ENCODE measurements at places on chromosomes 5 and 9.

DNA sequence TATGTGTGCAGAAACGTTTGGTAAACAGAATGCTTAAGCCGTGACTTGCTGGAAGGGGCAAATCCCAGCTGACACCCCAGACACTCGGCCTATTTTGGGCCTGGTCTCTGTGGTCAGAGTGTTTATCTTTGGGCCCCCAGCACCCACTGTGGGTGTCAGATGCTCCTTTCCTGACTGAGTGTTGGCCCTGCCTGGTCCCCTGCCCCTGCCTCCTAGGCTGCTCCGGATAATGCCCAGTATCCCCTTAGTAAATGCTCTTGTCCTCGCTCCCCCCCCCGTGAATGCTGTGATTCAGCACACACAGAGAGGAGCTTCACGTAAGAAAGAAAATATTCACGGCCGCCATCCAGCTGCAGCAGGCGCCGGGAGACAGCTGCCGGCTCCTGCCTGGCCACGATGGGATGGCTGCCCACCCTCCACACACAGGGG is 11.3 kb upstream of the ANGPTL2 start:
- DNase-seq: peak; percentile 84

GRCh38 chr9:14939378-14939777 is 29.1 kb upstream of the FREM1 start:
- no peak for DNase-seq

DNA sequence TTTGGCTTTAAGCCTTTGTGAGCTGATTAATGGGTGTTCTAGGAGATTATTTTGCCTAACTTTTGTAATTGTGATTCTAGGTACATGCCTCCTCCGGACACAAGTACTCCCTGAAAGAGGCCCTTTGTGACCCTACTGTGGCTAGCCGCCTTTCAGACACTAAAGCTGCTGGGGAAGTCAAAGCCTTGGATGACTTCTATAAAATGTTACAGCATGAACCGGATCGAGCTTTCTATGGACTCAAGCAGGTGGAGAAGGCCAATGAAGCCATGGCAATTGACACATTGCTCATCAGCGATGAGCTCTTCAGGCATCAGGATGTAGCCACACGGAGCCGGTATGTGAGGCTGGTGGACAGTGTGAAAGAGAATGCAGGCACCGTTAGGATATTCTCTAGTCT is 13.6 kb downstream of the ITGA1 start:
- peak; percentile 51 for DNase-seq

DNA sequence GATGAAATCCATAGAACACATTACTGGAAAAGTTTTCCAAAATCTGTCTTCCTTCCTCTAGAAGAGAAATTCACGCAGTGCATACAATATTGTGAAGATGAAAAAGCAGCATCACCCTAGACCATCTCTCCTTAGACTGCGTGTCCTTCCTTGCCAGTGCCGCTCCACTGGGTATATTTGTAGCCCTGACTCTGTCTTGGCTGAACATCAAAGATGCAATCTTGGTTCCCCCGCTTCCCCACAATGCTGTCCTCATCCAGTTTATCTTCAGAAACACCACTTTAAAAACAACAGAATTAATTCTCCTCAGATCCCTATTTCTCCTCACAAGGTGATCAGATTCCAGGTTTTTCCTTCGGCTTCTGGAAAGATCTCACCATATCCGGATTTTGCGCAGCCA is 53.9 kb downstream of the ROR2 start:
- DNase-seq: no peak

DNA sequence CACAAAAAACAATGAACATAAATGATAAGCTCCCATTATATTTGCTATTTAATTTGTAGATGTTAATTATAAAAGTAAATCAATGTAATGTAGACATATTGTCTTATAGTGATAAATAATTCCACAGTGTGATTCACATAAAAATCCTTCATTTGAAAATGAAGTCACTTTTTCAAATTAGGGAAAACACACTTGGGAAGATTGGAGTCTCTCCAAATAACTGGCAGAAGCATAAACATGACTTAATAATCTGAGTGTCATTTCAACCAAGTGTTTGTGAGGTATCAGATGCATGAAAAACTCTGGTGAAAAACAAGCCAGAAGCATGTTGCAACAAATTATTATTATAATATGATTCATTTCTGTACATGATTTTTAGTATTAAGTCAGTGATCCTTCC is 102.2 kb downstream of the CETN3 start:
- no peak for DNase-seq

GRCh38 chr5:142904416-142904815 is 134.2 kb downstream of the ARHGAP26 start:
- DNase-seq: peak; percentile 18

DNA sequence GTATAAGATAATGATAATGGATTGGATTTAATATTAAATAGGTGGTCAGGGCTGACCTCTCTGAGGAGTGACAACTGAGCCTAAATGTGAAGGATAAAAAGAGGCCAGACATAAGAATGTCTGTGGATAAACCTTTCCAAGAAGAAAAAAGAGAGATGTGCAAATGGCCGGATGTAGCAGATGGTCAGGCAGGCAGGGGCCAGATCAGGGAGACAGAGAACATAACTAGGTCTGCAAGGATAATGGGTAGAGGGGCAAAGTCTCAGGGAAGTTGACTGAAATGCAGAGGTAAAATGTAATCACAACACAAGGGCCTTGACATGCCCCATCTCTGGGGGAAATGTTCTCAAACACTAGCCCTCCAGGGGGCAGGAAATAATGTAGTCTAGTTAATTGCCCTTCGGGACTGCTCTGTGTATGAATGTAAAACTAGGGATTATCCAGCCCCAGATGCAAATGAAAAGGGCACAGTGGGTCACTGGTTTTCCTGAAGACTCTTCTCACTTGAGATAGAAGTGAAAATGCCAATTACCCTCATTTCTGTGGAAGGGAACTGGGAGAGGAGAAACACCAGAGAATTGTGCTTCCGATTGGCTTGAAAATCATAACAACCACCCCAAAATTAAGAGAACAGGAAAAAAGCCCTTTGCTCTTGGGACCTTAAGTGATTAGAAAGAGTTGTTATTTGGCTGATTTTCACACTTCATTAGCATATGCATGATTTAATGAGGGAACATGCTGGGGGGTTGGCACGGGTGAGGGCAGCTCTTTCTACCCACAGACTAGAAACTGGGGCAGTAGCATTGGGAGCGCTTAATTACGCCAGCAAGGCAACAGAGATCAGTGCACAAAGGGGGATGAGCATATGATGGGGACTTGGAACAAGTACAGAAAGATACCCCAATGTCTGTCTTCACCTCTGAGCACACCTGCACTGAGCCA is 88.6 kb downstream of the PPP2R2B start:
- no peak for DNase-seq

DNA sequence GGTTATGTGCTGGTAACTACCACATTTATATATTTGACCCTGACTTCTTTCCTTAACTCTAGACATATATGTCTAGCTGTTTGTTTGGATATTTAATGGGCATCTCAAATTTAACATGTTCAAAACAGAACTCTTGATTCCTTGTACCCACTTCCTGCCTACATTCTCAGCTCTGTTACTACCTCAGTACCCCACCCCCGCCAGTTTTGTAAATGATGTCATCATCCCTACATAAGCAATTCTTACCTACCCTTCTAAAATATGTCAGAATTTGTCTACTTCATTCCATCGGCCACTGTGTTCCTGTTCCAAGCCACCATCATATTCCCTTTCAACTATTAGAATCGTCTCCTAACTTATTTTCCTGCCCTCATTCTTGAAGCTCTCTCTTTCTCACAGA is 4.8 kb downstream of the RAD50 start:
- DNase-seq: peak; percentile 46

- DNase-seq: no peak
Observed at GRCh38 chr5:108251350-108251749, 130.5 kb downstream of the FBXL17 start.

GRCh38 chr9:94086486-94087345 is 2.5 kb downstream of the PTPDC1 start:
- DNase-seq: peak; percentile 78

GRCh38 chr9:136578915-136579649 is 33.2 kb upstream of the NOTCH1 start:
- no peak for DNase-seq

DNA sequence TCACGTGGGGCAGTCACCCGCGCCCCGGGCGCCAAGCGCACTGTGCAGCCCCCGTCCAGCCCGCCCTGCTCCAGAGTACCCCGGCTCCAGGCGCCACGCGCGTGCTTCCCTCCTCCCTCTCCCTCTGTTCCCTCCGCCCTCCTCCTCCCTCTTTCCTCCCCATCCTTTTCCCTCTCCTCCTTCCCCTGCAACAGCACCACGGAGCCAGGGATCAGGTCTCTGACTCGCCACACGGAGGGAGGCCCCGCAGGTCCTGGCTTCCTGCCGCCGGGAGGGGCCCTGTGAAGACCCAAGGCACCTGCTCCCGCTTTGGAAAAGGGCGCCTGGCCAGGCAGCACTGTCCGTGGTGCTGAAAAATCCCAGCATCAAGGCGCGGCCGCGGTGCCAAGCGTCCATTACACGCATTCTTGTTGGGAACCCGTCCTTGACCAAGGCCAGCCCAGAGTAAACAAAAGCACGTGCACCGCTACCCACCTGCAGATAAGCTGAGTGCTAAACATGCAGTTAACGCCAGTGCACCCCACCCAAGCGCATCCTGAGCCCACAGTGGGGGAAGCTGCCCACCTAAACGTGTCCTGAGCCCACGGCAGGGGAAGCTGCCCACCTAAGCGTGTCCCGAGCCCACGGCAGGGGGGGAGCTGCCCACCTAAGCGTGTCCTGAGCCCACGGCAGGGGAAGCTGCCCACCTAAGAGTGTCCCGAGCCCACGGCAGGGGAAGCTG is 21.7 kb downstream of the SLC6A18 start:
- no peak for DNase-seq

- no peak for DNase-seq
Observed at GRCh38 chr5:150860246-150860821, 14.0 kb downstream of the IRGM start.

- DNase-seq: no peak
Observed at GRCh38 chr5:159781626-159782157, 134.6 kb upstream of the ADRA1B start.

- no peak for DNase-seq
Observed at GRCh38 chr5:177995691-177996595, at the start of gene PROP1. Gene PROP1, minus strand, starts transcription at chr5:177996242. Its CDS starts 309 bp downstream, at chr5:177995933.

DNA sequence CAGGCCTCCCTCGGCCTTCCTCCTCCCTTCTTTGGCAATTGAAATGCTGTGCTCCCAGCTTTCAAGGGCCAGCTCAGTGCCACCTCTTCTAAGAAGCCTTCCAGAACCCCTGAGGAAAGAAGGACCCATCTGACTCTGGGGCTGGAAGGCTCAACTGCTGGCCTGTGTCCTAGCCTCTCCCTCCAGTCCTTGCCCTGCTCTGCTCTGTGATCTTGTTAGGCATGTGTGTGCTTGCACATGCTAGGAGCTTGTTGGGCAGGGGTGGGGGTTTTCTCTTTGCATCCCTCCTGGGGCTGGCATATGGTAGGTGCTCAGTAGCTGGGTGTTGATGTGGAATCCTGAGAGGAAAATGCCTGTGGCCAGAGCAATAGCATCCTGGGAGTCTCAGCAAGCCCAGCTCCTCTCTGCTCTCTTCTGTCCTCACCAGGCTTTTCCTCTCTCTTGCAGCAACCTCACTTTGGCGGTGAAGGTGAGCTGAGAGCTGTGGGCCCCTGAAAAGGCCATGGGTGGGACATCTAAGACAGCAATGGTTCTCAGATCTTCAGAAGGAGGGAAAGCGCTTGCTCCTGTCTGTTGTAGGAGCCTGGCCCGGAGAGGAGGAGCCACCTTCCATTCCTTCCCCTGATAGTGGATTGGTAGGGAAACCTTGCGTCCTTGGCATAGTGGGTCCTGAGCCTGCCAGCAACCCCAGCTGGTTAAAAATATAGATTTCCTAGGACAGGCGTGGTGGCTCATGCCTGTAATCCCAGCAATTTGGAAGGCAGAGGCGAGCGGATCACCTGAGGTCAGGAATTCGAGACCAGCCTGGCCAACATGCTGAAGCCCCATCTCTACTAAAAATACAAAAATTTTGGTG is 9.9 kb downstream of the DOLK start:
- no peak for DNase-seq

GRCh38 chr9:129814432-129815223 is 9.3 kb downstream of the TOR1A start:
- DNase-seq: no peak
